ENCODE measurements at places on chromosomes 3 and 15.

DNA sequence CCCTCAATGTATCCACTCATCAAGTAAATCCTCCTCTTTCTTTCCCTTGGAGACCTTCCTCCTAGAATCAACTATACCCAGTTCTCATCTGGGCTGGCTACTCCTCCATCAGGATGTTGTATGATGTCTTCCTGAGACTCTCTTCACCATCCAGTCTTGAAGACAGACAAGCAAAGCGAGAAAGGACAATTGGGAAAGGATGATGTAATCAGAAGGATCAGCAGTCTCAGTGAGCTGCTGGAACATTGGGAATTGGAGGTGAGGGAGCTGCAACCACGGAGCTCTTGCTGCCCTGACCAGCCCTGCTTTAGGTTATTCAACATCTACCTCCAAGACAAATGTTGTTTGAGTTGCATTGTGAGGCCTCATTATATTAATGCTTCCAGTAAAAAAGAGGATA is 48.0 kb upstream of the UBP1 start:
- no peak for DNase-seq

- DNase-seq = no peak
Measured at GRCh38 chr3:25566358-25566920, 98.3 kb downstream of the TOP2B start.

DNA sequence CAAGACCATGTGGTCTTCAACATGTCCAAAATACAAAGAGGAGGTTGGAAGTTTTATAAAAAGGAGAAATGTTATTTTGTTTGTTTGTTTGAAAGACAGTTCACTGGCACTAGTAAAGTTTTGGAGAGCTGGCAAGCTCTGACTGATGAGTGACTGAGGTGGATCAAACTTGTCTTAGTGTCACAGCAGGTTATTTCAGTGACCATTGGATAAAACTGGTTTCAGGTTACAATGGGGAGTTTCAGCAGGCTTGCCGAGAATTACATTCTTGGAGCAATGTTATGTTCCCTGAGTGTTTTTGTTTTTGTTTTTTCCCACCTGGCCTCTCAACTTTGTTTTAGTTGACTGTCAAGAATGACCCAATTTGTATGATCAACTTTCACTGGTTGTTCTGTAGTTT is 414.5 kb upstream of the ARHGEF26 start:
- no peak for DNase-seq

DNA sequence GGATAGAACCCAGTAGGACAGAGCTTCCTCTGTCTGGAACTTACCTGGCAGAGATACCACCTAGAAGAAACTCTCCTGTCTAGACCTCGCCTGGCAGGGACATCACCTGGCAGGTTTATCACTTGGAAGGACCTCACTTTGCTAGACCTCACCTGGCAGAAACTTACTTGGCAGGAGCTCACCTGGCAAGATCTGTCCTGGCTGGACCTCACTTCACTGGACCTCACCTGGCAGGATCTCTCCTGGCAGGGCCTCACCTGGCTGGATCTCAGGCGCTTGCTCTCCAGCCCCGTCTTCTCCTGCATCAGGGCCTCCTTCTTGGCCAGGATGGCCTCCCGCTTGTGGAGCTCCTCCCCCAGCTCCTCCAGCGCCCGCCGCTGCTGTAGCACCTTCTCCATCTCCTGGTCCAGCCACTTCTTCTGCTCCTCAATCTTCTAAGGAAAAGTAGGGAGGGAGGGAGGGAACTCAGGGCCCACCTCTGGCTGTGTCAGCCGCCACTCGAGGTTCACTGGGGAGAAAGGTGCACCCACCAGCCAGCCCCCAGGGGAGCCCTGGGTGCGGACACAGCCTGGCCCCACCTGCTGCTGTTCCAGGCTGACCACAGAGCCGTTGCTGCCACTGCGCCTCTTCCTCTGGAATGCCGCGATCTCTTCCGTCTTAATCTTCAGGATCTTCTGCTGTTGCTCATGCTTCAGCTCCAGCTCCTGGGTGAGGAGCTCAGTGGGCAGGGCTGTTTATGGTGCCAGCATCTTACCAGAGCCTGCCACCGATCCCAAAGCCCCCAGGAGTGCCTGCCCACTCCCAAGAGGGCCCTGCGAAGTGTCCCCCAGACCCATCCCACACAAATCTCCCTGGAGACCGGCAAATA is 22.5 kb downstream of the KIF7 start:
- DNase-seq = no peak

DNA sequence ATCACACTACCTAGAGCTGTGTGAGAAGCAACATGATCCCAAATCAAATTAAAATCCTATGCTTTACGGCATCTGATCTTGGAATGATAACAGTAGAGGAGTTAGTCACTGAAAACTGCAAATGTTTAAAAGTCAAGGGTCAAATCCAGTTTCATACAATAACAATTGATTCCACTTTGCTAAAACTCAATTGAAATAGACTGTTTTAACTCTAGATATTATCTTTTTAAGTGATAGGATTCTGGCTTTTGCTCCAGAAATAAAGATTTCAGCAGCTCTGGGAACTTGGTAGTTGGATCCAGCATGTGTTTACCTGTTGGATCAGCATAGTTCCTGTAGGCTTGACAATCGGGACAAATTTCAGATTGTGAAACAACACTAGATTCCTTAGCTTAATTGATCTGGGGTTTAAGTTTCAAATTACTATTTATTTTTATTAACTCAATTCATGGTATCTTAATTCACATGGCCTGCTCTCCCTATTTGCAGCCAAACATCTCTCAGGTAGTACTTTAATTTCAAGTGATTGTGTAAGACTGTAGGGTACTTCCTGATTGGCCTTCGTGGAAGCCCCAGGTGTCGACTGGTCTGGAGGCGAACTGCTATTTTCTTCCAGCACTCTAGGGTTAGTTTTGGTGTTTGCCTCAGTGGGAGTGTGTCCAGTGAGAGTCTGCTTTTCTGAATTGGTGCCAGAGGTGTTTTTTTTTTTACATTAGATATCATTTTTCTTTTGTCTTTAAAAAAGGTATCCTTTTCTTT is 16.6 kb downstream of the NFKBIZ start:
- DNase-seq = no peak

- DNase-seq = no peak
Measured at GRCh38 chr3:131898346-131898745, 136.5 kb downstream of the CPNE4 start.

- DNase-seq = no peak
Measured at GRCh38 chr3:16239086-16239770, 25.5 kb downstream of the DPH3 start.

GRCh38 chr3:108281670-108282069 is 14.7 kb upstream of the HHLA2 start:
- no peak for DNase-seq

- no peak for DNase-seq
Measured at GRCh38 chr3:47128137-47128536, 35.8 kb downstream of the SETD2 start.

DNA sequence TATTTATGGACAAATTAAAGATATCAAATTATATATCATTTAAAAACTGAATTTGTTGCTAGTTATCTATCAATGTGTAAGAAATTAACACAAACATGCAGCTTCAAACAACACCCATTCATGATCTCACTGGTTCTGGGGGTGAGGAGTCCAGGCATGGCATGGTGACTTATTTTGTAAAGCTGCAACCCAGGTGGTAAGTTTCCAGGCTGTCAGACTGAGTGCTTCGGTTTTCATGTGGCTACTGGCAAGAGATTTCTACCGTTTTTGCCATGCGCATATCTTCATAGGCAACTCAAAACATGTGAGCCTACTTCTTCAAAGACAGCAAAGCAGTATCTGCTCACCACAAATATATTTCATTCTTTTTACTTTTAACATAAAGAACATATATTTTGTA is 364.3 kb upstream of the BCHE start:
- no peak for DNase-seq

DNA sequence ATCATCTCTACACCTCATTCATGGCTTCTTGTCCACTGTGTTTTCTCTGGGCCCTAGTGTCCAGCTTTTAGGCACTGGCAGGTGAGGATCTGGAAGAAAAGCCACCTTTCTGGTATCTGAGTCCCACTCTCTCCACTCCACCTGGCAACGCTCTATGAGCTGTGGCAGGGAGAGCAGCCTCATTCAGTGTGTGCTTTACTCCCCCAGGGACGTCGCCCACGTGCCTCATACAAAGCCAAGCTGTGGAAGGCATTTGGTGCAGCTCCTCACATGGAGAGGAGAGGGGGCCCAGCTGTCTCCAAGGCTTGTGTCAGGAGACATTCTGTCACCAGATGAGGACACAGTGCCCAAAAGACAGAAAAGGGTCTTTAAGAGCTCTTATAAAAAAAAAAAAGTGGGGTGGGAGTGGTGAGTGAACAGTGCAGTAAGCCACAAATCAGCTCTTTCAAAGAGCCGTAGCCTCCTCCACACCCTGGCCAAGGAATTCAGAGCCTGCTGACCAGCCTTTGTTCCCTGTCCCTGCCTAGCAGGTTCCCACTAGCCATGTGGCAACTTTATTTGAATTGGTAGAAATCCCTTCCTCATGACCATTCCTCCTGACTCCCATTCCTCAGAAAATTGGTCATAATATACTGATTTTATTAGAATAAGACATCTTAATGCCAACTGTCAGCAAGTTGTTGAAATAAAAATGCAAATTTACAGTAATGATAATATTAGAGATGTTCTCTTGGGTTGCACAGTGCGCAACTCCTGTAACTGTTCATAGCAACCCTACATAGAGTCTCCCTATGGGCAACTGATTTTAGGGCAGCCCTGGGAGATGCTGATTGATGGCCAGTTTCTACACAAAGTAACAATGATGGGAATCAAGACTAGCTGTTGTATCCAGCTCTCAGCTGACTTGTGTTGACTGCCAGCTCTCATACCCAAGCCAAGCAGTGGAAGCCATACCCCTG is 29.5 kb downstream of the GALNT15 start:
- no peak for DNase-seq

GRCh38 chr15:85897895-85898717 is 103.4 kb upstream of the KLHL25 start:
- no peak for DNase-seq

GRCh38 chr3:150407051-150407807 is 869 bp upstream of the TSC22D2 start:
- no peak for DNase-seq

- no peak for DNase-seq
Measured at GRCh38 chr3:48820612-48821324, 26.9 kb downstream of the PRKAR2A start.
